ENCODE measurements at places on chromosomes 11 and 22.

DNA sequence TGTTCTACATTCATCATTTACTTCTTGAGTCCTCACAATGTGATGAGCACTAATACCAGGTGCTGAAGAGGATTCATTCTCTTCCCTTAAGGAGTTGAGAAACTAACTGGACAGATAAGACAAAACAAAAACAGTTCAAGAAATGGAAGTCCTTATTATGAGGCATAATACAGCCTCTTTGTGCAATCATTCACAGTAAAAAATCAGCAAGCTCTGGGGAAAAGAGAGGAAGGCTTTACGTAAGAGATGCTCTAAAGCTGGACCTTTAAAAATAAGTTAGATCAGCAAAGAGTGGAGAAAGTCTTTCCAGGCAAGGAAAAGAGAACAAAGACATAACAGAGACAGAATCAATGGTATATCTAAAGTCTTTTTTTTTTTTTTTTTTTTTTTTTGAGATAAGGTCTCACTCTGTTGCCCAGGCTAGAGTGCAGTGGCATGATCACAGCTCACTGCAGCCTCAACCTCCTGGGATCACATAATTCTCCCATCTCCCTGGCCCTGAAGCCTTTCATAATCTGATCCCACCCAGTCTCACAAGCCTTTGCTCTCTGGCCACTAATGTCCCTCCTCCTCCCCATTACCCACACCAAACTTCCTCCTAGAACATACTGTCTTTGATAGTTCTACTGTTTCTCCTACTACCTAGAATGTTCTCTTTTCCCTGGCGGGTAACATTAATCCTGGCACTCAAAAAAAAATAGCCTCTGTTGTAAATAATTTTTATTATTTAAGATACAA lies 40.9 kb downstream of the MRTFA start:
- no peak for DNase-seq

DNA sequence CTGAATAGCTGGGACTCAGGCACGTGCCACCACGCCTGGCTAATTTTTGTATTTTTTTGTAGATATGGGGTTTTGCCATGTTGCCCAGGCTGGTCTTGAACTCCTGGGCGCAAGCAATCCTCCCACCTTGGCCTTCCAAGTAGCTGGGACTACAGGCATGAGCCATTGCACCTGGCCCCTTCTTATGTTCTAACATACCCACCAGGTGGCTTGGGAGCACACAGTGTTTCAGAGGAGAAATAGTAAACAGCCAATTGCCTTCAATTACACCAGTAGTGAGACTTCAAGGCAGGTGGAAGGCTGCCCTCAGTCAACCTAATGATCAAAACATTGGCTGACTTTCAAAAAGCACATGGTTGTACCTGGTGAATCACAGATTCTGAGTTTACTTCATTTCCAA lies 167.2 kb downstream of the SWAP70 start:
- DNase-seq: no peak

DNA sequence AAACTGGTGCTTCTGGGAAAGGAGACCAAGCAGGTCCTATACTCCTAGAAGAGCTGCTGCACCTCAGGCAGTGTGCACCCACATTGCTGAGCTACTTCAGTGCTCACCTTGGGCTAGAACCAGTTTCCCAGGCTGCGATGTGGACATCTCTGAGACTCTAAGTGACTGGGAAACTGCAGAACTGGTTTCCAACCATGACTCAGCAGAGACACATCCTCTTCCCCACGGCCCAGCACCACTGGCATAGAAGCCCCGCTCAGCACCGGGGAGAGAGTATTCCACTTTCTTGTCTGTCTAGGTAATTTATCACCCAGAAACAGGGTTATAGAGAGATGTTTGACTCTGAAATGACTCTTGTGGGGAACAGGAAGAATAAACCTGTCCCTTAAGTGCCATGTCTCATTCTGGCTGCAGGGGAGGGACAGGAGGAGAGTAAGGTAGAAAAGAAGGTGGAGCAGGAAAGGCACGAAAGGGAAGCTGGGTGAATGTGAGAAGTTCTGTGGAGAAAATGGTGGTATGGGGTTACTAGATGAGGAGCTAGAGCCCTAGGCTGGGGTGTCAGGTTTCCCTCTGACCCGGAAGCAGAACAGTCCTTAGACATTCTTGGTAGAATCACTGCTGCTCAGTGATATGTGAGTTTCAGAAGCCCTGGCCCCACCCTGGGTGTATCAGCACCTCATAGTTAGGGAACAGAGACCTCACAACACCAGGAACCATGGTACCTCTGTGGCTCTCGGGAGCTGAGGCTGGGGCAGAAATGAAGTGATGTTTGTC lies 340.4 kb upstream of the NCAM1 start:
- DNase-seq: no peak

DNA sequence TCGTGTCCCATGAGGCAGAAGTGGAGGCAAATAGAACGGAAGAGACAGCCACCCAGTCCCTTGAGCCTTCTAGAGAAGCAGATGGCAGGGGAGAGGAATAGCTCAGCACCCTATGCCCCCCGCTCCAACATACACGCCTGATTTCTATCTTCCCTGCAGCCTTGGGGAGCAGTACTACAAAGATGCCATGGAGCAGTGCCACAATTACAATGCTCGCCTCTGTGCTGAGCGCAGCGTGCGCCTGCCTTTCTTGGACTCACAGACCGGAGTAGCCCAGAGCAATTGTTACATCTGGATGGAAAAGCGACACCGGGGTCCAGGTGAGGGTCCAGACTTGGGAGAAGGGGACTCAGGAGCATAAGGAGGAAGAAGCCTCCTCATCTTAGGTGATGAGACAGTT lies 6.6 kb downstream of the DPF2 start:
- no peak for DNase-seq

- no peak for DNase-seq
Observed at GRCh38 chr11:12886508-12886907, 122.6 kb upstream of the RASSF10 start.

DNA sequence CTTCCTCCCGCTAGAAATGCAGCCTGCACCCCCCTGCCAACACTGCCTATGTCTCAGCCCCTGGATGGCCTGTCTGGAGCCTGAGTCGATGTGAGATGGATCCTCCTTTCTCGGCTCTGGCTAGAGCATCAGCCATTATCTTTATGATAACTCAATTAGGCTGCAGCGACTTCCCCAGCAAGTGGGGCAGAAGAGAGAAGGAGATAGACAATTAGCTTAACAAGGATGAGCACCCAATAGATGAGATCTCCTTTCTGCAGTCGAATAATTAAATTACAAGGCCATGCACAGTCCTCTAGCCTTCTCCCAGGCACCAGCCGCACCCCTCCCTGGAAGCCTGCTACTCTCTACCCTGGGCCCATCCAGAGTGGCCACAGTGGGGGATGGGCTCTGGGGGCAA lies 179.3 kb downstream of the CEP164 start:
- DNase-seq: no peak

DNA sequence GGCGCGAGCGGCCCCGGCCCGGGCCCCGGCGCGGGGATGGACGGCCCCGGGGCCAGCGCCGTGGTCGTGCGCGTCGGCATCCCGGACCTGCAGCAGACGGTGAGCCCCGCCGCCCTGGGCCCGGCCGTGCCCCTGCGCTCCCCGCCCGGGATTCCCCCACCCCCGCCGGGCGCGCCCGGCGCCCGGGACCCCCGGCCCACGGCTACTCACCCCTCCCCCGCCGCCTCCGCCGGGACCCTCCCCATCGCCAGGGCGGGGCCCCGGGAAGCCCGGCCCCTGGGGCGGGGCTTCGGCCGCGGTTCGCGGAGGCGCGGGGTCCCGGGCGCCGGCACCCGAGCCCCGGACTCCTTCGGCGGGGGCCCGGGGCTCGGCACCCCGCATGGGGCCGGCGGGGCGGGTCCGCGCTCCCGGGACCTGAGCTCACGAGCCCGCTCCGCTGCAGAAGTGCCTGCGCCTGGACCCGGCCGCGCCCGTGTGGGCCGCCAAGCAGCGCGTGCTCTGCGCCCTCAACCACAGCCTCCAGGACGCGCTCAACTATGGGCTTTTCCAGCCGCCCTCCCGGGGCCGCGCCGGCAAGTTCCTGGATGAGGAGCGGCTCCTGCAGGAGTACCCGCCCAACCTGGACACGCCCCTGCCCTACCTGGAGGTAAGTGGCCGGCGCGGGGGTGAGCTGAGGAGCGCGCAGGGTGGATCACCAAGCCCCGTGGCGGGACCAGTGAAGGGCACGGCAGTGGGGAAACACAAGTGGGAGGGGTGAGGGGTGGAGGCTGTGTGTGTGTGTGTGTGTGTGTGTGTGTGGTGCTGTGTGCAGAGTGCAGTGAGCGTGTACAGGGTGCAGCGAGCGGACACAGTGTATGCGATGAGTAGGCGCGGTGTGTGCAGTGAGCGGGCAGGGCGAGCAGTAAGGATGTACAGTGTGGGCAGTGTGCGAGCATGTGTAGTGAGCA lies 2.3 kb downstream of the SHANK3 start:
- peak; percentile 49 for DNase-seq

DNA sequence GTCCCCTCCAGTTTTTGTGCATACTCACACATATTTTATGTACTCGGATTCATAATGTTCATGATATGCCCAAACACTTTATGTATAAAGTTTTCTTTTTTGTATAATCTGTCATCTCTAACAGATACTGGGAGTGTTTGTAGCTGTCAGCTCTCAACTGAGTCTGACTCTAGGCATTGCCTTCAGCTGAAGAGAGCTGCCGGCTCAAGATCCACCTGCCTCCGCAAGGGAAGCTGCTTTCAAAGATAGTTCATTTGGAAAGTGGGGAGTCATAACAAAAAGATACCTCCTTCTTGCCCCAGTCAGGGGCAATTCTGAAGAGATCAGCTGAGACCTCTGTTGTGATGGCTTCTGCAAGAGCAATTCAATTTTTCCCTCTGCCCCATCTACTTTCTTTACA lies 58.9 kb downstream of the GUCY1A2 start:
- DNase-seq: no peak

- no peak for DNase-seq
Observed at GRCh38 chr11:111601636-111601978, 642 bp upstream of the SIK2 start.

DNA sequence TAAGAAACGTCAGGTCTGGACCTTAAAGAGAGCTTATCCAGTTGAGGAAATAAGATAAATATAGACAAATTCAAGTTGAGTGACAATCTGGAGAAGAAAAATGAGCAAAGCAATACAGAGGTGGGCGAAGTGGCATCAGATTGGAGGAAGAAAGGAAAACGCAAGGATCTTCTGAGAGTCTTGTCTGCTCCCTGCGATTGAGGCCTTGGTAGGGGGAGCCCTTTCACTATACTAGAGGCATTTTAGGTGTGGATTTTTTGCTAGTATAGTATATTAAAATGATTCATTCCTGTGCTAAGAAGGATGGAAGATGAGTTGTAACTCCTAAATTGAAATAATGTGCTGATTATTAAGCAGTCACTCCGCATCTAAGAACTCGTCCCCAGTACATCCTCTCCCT lies 8.1 kb downstream of the NUP50 start:
- DNase-seq: no peak

DNA sequence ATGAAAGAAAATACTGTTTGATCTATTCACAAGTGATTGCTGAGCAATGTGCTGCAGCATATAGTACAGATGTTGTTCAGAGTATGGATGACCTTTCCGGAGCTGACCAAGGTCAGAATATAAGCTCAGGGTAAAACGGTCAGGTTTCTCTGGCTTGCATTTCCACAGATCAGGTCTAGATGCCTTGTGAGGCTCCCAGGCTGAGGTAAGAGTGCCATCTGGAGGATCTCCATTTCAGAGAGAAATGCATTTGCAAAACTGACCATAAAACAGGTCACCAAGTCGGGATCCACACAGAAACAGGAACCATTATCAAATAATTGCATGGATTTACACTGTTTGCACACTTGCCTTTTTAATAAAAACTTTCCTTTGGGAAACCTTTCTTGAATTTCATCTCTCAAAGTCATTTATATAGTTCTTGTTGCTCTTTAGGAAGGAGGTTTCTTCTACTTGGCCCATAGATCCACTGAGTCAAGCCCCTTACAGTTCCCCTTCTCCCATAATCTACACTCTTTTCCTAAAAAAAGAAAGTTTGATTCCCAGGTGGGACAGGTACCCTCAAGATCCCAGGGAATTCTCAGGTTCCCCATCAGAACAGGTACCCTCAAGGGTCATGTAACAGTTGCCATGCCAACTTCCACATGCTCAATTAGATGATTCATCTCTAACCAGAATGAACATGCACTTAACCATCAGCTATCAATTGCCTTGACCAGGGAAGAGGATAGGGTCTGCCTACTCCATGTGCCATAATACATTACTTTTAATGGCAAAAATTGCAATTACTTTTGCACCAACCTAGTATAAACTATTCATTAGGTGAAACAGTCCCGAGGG lies 25.0 kb upstream of the TMPRSS5 start:
- DNase-seq: peak; percentile 19

DNA sequence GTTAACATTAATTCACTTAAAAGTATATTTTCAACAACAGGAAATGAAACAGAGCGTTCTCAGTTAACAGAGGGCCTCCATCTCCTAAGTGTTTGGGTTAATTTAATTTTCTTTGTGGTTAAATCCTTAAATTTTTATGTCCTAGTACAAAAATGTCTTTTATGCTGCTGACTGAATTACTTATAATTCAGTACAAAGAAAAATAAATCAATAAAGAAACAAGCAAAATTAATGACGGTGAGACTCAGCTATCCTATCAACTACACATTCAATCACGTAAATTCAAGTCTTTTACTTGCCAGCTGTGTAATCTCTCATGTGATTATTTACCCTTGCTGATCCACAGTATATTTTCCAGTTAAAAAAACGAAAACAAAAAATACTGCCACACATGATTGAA lies 81.4 kb downstream of the BBOX1 start:
- no peak for DNase-seq

DNA sequence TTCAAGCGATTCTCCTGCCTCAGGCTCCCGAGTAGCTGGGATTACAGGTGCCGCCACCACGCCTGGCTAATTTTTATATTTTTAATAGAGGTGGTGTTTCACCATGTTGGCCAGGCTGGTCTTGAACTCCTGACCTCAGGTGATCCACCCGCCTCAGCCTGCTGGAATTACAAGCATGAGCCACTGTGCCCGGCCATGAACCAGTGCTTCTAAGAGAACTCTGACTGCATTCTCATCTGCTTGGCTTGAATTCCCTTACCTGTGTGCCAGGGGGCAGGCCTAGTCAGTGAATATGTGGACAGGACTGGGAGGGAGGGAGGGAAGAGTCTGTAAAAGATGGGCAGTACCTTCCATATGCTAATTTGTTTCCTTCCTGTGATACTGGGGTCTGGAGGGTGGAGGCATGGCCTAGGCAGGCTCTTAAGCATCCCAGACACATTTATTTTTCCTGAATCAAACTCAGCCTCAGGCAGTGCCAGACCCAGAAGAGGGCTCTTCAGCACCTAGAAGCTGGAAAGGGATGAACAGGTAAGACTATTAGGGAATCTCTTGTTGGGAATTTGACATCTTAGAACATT lies 6.6 kb downstream of the RPS25 start:
- no peak for DNase-seq

- DNase-seq: no peak
Observed at GRCh38 chr11:91730057-91730456, 494.6 kb upstream of the FAT3 start.

GRCh38 chr11:120568572-120569307 lies 57.2 kb downstream of the GRIK4 start:
- no peak for DNase-seq

DNA sequence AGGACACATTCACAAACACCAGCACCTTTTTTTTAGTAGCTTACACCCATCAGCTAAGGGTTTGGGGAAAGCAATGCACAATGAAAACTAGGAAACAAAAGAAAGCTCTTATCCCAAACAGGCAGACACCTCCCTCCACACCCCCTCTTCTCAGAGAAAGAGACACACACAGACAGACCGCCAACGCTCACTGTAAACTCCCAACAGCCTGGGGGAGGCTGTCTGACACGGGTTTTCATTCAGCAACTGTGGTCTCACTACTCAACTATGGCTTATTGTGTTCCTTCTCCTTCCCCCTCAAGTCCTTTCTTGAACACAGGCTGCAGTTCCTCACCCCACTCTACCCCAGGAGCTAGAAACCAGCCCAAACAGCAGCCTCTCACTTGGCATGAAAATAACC lies 123.4 kb downstream of the C11orf58 start:
- no peak for DNase-seq

Data from neural crest cell (in vitro differentiated cells).